ENCODE measurements at places on chromosomes 11 and 22.

DNA sequence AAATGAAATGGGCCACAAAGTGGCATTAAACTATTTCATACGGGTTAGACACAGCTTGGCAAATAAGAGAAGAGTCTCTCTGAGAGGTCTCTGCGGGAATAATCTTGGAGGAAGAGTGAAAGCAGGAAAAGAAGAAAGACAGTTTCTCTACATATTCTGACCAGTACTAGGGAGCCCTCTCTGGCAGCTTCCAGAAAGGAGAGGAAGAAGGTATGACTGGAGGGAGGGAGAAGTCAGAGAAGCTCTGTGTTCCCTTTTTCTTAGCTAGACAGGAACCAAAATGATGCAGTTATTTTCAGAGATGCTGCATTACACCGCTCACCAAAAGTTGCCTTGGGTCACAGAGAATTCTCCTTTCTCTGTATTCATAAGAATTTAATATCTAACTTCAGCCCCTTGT, 382.1 kb downstream of the KCNA4 start:
- DNase-seq, result no peak

- DNase-seq, result no peak
These were observed 7.1 kb upstream of the FLI1 start for GRCh38 chr11:128686745-128687177.

DNA sequence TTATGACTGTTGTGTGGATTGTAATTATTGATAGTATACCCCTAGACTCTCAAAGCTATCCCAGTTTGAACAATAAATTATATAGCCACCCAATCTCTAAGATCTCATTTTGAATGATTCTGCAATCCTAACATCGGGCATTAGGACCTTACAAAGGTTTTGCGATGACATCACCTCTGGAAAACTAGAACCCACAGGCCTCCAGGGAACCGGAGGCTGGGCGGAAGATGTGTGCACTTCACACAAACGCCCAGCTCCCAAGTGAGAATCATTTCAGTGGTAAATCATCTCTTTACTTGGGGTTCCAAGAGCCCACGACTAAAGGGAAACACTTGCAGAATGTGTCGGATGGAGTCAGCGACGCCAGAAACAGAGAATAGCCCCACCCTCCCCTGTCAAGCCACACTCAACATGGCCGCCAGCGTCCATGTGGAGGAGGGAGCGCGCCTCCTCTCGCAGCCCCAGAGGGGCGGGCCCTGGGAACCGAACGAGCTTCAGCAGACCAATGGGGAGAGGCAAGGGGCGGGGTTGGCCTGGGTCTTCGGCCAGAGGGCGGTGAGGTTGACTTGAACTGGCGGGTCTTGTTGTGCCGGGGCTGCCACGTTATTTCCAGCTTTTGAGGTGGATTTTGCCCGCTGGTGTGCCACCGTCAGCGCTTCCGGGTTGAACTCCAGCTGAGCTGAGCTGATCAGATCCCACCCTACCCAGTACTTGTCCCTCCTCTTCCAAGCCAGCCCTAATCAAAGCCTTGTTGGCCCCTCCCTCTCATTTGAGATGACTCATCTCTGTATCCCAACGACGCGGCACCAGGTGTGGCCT, 8.4 kb upstream of the MRPL48 start:
- DNase-seq, result peak; percentile 98

DNA sequence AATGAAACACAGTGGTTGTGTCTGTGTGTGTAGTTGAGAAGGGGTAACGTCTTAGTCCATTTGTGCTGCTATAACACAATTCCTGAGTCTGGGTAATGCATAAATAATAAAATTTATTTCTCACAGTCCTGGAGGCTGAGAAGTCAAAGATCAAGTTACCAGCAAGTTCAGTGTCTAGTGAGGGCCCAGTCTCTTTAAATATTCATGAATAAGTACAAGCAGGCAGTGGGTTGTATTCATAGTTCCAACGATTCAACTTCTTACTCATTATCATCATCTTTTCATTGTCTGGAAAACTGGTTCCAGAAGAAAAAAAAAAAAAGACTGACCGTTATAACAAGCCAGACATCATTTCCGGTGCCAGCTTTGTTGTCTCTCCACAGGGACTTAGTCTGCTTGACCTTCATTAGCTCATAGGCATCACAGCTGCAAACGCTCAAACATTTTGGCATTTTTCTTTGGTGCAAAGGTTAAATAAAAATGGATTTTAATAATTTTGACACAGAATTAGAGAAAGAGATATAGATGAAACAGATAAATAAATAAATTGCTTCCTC, 1297.5 kb downstream of the LRRC4C start:
- no peak for DNase-seq

GRCh38 chr11:12224537-12224893, 114.1 kb downstream of the MICAL2 start:
- DNase-seq, result no peak

DNA sequence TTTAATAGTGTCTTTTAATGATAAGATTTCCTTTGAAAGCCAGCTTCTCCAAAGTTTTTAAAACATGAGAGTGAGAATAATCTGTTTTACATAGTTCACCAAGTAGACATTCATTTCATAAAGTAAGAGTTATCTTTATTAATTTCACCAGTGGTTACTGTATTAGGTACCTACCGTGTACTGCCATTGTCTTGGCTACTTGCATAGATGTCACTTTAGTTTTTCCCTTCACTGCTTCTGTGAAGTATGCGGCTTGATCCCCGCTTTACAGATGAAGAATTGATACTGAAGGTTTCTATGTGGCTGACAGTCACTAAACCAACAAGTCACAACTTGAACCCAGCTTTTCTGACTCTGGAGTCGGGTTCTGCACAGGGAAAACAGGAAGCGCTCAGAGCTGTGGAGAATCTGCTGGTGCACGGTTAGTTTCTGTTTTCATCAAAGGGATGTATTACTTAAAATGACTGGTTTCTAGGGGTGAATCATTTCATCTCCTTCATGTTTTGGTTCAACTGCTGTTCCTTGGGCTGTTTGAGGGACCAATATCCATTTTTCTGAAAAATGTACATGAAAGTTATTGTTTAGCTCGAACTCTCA, 39.3 kb upstream of the MYO18B start:
- no peak for DNase-seq

GRCh38 chr11:4181782-4182721, 87.5 kb downstream of the RRM1 start:
- DNase-seq, result peak; percentile 68

- no peak for DNase-seq
These were observed 784 bp upstream of the SYNGR1 start for GRCh38 chr22:39348909-39349505.

DNA sequence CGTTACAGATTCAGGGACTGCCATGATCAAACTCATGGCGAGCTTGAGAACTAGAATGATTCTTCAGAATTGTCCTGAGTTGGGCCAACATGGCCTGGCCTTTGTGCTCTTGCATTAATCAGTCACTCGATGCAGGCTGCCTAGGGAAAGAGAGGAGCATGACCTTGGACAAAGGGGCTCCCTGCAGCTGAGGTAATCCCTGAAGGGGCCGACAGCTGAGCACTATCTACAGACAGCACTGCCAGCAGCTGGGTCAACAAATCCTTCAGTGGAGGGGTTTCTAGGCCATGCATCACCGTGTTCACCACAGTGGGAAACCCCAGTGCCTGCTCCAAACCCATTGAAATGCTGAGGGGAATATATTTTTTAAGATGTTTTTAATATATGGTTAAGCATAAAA, 159.5 kb upstream of the POU2AF2 start:
- peak; percentile 76 for DNase-seq

GRCh38 chr11:10866893-10867331, 9.1 kb upstream of the ZBED5 start:
- no peak for DNase-seq

DNA sequence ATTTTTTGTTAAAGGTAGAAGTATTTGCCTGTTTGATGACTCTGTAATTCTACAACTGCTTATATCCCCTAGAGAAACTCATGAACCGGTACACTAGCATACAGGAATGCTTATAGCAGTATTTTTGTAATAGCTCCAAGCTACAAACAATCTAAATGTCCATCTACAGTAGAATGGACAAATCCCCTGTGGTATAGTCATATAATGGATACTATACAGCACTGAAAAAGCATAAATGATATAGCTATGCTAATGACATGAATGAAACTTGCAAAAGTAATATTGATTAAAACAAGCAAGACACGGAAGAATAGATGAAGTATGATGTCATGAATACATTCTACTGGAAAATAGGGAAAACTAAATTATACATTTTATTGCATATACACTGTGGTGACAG, 142.9 kb downstream of the CEP164 start:
- DNase-seq, result no peak

- DNase-seq, result no peak
These were observed 106.9 kb upstream of the NAV2 start for GRCh38 chr11:19605520-19606371.

DNA sequence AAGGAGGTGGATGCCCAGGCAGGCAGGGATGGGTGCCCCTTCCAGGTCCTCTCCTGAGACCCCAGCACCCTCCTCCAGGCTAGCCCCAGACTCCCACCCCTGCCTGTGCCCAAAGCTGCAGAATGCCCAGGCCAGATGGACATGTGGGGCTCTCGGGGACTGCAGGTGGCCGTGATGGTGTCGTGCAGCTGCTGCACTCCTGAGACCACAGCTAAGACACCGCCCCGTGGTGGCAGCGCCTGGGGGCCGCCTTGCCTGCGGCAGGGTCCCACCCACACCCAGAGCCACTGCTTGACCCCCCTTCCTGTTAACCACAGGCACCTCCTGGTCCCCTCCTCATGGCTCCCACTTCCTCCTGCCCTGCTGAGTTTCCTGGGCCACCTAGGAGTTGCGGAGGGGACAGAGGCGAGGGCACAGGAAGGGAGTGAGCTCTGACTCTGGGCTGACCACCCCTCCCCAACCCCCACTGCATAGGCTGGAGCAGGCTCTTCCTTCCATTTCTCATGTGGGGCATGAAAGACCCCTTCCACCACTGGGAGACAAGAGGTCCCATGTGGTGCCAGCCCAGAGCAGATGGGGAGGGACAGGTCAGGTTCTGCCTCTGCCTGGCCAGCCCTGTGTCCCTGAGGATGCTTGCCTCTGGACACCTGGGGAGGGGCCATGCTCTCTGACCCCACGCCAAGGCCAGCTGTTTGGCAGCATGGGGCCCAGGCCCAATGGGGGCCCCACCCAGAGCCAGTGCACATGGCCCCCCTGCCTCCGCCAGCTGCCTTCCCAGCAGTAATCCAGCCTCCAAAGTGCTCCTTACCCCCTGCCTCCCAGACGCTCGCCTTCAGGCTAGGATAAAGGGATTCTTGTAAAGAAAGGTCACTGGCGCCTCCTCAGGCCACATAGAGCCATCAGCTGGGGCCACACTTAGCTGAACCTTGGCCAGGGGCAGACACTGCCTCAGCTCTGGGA, 29.3 kb downstream of the OSBPL5 start:
- DNase-seq, result no peak

DNA sequence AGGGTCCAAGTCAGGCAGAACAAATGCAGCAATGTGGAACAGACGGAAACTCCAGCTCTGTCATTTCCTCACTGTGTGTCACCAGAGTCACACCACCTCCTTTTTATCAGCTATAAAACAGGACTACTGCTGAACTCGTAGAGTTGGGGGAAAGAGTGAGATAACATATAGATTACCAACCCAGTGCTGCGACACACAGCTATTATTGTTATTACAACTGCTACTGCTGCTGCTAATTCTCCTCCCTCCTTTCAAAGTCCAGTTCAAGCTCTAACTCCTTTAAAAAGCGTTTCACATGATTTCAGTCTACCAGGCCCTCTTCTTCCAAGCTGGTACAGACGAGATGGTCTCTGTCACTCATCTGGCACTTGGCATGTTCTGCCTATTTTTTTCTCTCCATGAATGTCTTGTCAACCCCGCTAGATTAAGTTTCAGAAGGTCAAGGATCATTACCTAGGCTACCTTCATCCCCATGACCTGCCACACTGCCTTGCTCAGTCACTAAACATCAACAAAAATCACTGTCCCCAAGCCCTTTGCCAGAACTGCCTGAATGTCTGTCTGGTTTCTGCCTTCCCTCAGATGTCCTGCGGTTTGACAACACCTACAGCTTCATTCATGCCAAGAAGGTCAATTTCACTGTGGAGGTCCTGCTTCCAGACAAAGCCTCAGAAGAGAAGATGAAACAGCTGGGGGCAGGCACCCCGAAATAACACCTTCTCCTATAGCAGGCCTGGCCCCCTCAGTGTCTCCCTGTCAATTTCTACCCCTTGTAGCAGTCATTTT, 3.7 kb upstream of the MTFP1 start:
- DNase-seq, result no peak

- DNase-seq, result no peak
These were observed 67.8 kb upstream of the CSNK2A3 start for GRCh38 chr11:11420899-11421285.

DNA sequence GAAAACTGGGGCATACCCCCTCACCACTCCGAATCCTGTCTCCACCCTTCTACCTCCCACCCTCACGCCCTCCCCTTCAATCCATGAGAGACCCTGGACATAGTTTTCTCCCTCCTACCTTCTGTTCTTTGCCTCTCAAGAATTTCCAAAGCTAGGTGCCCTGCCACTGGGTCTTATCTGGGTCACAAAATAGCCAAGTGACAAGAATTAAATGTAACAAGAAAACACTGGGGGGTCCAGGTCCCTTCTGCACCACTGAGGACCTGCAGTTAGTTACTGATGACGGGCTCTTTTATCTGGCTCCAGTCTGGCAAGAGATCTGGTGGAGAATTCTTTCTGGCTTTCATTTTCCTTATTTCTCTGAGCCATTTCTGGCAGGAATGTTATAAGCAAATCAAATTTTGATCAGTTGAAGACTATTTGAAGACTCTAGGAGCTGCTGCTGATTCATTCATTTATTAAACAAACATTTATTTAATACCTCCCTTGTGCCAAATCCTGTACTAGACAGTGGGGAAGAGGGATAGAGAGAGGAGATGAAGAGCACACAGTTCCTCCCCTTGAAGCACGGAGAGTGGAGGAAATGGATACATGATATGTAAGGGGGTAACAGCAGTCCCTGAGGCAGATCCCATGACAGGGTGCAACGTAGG, 135.2 kb downstream of the RRAS2 start:
- DNase-seq, result no peak

DNA sequence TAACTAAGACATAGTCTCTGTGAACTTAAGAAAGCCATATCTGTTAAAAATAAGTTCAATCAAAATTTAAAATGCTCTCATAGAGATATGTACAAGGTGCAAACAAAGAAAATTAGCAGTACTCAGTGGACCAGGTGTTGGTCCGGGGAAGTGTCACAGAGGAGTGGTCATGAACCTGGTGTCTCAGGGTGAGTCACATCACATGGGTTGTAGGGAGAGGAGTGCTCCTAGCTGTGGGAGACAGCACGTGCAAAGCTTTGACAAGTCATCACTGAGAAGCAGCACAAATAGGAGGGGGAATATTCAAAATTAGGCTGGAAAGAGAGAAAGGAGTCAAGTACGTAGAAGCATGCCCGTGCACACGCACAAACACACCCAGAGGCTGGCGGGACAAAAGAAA, 438.1 kb downstream of the NTM start:
- DNase-seq, result no peak
